Stimulated activated CD4-positive, alpha-beta T cell treated with anti-CD3 and anti-CD28 coated beads, Interleukin-1b, Interleukin-23, amount 100 ng/mL, for 24 hours (primary cell): ENCODE measurements at places on chromosomes 2 and 18.

- no peak for DNase-seq
Observed at GRCh38 chr2:240643093-240643810, 18.0 kb downstream of the GPR35 start.

GRCh38 chr2:236176951-236177350, 8.8 kb upstream of the GBX2 start:
- DNase-seq: no peak

- no peak for DNase-seq
Observed at GRCh38 chr2:120108049-120108448, 95.2 kb downstream of the EPB41L5 start.

DNA sequence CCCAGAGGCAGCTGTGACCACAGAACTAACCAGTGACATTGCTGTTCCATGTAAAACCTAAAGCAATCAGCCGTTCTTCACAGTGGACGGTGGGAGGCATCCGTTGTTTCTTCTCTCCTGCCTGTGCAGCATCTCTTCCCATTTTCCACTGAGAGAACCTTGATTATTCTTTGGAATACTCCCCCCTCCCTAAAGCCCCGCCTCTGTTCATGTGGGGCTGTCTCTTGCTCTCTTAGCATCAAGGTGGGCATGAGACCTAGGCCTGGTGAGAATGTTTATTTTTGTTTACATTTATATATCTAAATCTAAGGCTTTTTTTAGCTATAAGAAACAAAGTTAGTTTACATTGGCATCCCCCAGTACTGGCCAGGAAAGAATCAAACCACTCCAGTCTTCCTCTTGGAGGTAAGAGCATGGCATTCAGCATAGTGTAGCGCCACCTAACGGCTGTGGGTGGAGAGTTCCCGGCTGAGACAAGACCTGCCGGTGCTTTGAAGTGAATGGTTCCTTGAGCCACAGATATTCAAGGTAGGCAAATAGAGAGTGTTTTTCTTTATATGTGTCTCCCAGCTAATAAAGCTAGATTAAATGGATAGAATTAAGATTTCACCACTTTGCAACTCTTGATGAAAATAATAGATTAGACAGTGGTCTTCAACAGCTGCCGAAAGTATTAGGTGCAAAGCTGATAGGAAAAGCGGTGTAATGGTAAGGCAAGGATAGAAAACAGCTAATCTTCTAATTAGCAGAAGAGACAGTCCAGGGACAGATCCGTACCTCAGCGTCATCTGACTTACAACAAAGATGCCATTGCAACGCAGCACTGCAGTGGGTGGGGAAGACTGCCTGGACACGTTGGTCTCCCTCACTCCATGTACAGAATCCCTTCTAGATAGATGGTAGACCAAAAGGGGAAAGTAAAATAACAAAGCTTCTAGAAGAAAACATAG, 219.6 kb upstream of the RAB12 start:
- DNase-seq: no peak

DNA sequence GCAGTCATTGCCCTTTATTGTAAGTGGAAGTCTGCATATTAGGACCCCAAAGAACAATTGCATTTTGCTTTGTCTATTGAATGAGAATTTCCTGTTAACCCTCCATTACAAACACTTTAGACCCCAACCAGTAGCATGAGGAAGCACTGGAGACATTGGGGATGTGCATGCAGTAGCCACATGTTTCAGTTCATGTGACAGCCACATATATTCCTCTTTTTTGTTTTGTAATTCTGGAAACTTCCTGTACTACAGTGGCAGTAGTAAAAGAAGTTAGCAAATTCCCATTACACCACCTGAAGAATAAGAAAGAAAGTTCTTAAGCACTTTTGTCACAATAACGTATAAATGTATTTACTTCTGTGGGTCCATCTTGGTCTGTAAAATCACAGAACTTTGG, 281.1 kb upstream of the SLC14A2 start:
- DNase-seq: no peak

- no peak for DNase-seq
Observed at GRCh38 chr2:128801576-128801975, 482.9 kb upstream of the HS6ST1 start.

DNA sequence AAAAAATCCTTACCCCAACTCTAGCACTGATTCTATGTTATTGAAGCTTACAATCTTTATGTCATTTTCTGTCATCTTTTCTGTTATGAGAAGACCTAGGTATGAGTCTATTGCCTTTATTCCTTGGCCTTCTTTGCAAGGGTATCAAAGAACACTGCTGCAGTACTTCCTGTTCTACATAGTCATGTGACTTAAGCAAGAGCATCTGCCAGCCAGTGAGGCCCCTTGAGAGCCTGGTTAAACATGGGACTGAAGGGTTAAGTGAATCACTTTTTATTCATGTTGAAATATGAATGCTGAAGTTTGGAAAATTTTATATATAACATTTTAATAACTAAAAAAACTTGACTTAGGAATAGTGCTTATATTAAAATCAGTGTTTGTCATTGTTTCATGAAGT, 844 bp upstream of the CPS1 start:
- no peak for DNase-seq

GRCh38 chr2:165462443-165462842, 7.1 kb upstream of the CSRNP3 start:
- DNase-seq: no peak

GRCh38 chr18:46388286-46388685, 268.7 kb downstream of the LOXHD1 start:
- DNase-seq: no peak
